ENCODE measurements at places on chromosomes 2 and 18.

DNA sequence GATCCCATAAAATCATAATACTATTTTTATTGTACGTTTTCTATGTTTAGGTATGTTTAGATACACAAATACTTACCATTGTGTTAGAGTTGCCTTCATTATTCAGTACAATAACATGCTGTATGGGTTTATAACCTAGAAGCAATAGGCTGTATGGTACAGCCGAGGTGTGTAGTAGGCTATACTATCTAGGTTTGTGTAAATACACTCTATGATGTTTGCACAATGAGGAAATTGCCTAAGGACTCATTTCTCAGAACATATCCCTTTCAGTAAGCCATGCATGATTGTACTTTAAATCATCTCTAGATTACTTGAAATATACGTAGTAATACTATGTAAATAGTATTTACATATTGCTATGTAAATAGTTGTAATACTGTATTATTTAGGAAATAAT, 156.7 kb downstream of the CDCA7 start:
- DNase-seq = peak; percentile 55

DNA sequence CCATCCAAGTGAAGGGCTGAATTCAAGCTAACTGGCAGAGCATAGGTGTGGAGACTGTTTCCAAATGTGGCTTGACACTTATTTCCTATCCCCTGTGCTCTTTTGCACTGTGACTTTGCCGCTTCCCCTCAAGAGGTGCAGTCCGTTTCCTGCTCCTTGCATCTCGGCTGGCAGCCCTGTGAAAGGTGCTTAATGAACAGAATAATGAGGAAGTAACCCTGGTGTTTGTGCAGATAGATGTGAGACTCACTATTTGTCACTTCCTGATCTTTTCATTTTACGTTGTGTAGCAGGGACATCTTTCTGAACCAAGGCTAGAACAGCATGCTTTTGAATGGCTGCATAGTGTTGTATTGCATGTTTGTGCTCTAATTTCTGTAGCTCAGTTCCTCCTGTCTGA, 60.8 kb downstream of the CEP192 start:
- no peak for DNase-seq

GRCh38 chr18:46152808-46153617, 48.8 kb downstream of the HAUS1 start:
- no peak for DNase-seq

DNA sequence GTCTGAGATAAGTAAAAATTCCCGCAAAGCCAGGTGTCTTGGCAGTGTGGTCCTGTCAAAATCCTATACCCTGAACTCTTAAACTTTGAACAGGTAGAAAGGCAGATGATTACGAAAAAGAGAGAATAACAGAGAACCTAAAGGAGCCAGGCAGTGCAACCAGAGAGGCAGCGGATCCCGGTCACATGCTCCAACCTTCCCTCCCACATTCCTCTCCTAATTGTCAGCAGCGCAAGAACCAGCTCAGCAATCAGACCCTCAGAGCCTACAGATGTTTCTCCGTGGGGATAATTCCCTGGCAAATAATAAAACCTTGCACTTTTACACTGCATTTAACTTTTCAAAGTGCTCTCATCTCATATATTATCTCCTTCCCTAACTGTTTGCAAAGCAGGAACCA, 124.8 kb downstream of the EPHA4 start:
- DNase-seq = no peak

DNA sequence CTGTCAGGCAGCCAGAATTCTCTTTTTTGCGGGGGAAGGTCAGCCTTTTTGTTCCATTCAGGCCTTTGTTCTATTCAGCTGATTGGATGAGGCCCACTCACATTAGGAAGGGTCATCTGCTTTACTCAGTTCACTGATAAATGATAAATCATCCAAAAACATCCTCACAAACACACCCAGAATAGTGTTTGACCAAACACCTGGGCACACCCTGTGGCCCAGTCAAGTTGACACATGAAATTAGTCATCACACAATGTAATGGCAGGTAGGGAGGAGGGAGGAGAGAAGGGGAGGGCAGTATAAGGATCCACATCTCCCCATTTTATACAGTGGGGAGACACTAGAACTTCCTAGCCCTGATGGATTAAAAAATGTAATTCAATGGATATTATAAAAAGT, 8.3 kb upstream of the RMC1 start:
- no peak for DNase-seq

GRCh38 chr2:105793196-105793975, 48.7 kb downstream of the NCK2 start:
- DNase-seq = no peak

GRCh38 chr2:149629026-149629425, 41.5 kb upstream of the MMADHC start:
- no peak for DNase-seq

- DNase-seq = no peak
These were observed 15.6 kb downstream of the SLC39A10 start for GRCh38 chr2:195672674-195673073.

All from NCI-H2081 (cell line).